Activated CD4-positive, alpha-beta T cell treated with anti-CD3 and anti-CD28 coated beads, Interleukin-2, amount 50 U/mL, for 4 hours (primary cell): ENCODE measurements at places on chromosomes 5 and 9.
A peak's percentile ranks its signal among the peaks of the same experiment; 100 is the strongest.

- no peak for DNase-seq
Measured at GRCh38 chr5:14599476-14600127, 18.0 kb downstream of the OTULINL start.

DNA sequence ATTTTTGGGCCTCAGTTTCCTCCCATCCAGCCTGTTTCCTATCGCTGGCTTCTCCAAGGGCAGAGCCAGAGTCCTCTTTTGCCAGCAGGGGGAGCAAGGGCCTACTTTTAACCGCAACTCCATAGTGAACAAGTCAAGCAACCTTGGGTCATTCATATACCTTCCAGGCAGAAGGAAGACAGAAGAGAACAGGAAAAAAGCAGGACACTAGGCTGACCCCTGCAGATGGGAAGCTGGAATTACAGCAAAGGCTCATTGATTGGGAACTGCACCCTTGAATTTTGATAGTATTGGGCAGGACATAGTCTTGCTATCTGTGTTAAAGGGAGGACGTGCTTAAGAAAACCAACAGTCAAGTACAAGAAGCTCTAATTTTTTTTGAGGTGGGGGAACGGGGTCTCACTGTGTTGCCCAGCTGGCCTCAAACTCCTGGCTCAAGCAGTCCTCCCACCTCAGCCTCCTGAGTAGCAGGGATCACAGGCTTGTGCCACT is 30.1 kb downstream of the QRFP start:
- peak; percentile 46 for DNase-seq

DNA sequence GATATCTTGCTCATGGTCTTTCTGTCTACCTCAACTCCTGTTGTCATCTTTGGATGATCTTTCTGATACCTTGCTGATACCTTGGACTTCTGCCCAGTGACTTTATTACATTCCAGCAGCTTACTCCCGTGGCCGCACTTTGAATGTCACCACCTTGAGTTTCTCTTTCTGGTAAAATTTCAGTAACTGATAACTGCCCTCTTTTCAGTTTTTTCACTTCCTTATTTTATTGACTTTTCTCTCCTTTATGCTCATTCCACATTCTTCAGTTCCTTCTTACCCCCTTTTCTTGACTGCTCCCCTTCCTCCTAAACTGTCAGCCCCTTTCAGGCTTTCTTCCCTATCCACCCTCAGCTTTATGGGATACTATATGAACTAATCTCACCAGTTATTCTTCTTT is 7.0 kb upstream of the FBXO4 start:
- DNase-seq, result no peak

DNA sequence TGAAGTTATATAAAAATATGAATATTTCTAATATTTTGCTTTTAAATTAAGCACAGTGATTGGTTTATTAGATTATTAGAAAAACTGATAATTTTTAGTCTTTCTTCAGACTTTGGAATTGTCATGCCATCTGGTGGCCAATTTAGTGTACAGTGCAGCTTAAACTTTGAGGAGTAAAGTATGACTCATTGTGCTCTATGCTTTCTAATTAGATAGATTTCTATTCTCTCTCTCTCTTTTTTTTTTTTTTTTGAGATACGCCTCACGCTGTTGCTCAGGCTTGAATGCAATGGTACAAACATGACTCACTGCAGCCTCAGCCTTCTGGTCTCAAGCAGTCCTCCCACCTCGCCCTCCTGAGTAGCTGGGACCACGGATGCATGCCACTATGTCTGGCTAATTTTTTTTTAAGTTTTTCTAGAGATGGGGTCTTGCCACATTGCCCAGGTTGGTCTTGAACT is 42.1 kb upstream of the GPR21 start:
- DNase-seq, result peak; percentile 43

DNA sequence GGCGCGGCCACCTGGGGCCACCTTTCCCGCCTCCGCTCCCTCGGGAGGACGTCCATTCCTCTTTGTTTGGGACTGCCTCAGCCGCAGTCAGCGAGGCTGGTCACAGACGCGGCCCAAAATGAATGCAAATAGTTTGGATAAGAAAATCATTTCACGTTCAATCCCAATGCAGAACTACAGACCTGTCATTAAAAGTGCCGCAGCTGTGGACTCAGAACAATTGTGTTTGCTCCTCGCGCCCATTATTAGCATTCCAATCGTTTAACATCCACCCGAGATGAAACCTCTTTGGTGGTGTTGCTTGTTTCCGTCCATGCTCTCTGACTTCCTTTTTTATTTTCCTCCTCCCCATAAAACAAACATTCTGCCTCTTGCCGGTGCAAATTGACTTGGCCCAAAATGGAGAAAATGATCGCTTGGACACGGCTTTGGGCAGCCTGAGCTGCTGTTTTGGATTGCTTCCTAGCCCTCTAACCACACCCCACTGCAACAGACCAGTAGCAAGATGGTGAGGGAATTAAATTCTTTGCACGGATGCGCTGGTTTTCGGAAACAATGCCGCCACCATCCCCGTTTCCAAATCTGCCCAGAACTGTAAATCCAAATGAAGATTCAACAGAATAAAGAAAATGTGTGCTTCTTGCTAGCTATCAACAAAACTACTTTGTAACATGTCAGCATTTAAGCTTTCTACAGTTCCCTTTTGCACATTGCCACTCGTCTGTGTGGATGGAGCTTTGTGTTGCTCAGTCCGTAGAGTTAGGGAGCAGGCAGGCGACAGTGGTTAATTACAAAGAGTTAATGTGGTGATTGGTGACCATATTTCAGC is 784 bp downstream of the NLN start:
- no peak for DNase-seq

- DNase-seq, result no peak
Measured at GRCh38 chr9:99154356-99154755, 49.4 kb downstream of the TGFBR1 start.

DNA sequence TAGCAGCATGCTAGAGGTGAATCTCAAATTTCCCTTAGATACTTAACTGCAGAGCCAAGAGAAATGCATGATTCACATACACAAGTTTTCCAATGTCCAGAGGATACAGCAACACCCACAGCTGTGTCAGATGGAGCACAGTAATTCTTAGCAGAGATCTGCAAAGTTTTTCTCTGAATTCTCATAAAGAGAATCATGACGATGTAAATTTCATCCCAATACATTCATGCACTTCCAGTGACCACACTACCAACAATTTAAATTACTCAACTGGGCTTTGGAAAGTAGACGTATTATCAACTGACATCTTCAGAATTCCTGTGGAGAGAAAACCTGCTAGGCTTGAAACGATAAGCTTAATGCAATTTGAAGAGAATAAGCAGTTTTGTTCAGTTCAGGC is 378.8 kb upstream of the TLE4 start:
- no peak for DNase-seq

GRCh38 chr5:107425541-107426031 is 245.2 kb downstream of the EFNA5 start:
- DNase-seq, result no peak

GRCh38 chr9:8815219-8815618 is 1015.6 kb upstream of the DMAC1 start:
- DNase-seq, result no peak

DNA sequence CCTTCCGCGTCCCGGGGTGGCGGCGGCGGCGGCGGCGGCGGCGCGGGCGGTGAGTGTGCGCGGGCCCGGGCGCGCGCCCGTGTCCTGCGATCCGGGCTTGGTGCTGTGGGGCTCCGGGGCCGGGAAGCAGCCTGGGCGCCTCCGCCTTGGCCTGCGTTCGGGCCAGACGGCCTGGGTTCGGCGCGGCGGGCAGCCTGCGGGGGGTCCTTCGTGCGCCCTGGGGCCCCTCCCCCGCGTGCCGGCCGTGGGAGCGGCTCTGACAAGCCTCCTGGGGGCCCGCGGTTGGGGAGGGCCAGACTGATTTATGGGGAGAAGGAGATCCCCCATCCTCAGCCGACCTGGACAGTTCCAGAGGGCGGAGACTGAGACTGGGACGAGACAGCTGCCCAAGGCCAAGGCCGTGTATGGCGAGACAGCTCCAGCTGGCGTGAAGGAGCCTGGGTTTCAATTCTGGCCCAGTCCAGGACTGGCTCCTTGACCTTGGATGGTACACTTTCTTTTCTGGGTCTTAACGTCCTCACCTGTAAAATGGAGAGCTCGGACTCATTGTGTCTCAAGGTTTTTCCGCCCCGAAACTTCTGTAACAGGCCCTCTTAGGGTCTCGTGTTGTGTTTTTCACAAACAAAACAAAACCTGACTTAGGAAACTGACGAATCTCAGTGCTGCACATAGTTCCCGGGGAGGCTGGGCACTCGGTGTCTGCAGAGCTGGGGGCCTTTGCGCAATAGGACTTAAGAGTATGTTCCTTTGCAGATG is 603 bp downstream of the TMEM268 start:
- DNase-seq, result peak; percentile 49

DNA sequence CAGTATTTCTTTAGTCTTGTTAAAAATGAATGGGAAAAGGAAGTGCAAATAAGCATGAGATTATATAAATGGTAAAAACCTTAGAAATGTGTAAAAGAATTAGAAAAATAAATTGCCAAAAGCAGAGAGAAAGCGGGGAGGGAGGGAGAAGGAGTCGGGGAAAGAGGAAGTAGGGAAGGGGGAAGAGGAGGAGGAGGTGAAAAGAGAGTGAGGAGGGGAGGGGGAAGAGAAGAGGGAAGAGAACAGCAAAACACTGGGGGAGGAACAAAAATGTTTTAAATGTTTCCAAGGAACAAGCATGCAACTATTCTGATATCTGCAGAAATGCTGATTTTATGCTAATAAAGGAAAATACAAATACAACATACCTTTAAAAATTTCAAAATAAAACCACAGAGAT is 317.5 kb downstream of the PIK3R1 start:
- no peak for DNase-seq

- DNase-seq, result no peak
Measured at GRCh38 chr5:174733091-174733690, 8.8 kb downstream of the MSX2 start.

- no peak for DNase-seq
Measured at GRCh38 chr9:137589441-137590122, 730 bp downstream of the ZMYND19 start.

- no peak for DNase-seq
Measured at GRCh38 chr5:5575461-5575860, 153.0 kb downstream of the ICE1 start.

GRCh38 chr5:120314191-120314590 is 149.9 kb upstream of the PRR16 start:
- DNase-seq, result no peak

DNA sequence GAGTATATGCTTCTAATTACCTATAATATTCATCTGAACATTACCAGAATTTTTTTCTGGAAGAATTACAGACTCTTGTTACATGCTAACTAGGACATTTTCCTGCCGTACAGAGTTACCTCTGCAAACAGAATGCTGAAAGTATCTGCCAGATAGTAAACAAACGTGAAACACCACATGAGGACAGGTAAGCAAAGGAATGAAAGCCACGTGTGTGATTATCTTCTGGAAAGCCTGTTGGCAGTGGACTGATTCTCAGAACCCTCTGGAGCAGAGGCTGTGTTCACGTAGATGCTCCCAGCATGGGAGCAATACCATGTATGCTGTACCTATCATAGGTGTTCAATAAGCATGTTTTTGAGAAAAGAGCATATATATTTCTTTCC is 472.6 kb downstream of the ENC1 start:
- DNase-seq, result no peak

GRCh38 chr5:79837761-79838551 is 148.3 kb downstream of the CMYA5 start:
- DNase-seq, result no peak

DNA sequence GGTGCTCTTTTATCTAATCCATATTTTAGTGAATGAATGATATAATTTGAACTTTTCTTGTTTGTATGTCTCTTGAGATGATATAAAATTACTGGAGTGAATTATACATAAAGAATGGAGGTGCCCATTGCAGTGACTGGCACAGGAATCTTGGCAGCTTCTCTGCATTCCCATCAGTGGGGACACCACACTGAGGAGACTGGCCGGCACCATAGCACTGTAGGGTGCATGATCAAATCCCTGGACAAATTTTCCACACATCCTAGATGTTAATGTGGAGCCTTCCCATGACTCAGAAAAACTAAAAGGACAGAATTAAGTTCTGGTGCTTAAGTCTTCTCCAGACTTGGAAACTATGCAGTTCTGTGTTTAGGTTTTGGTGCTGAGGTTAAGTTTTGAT is 124.1 kb downstream of the CEP120 start:
- DNase-seq, result no peak

GRCh38 chr5:1089146-1089545 is 22.7 kb downstream of the SLC12A7 start:
- DNase-seq, result no peak
